ENCODE measurements at places on chromosomes 6 and 20.
A peak's percentile ranks its signal among the peaks of the same experiment; 100 is the strongest.

GRCh38 chr6:38305995-38306681 lies 333.6 kb downstream of the BTBD9 start:
- DNase-seq, result no peak

DNA sequence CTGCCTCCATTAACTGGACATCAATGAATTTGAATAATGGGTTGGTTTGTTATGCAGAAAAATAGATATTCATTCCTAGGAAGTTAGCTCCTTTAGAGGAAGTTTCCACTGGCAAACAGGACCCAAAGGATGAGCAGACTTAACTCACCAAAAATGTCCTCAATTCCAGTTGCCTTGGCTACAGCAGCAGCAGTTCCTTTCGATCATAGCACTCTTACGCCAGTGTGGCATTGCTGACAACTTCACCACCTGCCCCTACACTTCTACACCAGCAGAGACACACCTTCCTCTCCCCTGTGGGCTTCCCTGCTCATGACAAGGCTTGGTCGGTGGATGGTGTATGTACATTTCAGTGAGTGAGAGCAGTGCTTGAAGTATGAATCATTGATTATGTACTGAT lies 532.8 kb downstream of the QKI start:
- no peak for DNase-seq

GRCh38 chr6:105746130-105746505 lies 340.0 kb upstream of the PRDM1 start:
- DNase-seq, result no peak

GRCh38 chr6:80210618-80211017 lies 104.1 kb downstream of the BCKDHB start:
- DNase-seq, result no peak

DNA sequence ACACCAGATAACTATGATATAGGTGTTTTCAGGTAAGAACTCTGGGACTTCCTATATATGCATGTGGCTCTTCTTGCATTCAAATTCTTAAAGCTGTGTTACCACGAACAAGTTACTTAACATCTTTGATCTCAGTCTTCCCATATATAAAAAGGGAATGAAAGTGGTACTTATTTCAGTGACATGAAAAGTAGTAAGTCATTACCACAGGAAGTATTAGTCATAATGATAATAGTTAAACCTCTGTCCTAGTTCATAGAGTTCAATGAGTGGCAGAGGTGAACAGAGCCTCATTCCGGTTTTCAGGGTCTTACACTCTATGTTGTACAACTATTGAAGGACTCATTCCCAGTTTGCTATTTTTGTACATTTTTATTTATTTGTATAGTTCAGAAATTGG lies 237.0 kb downstream of the NKAIN2 start:
- no peak for DNase-seq

DNA sequence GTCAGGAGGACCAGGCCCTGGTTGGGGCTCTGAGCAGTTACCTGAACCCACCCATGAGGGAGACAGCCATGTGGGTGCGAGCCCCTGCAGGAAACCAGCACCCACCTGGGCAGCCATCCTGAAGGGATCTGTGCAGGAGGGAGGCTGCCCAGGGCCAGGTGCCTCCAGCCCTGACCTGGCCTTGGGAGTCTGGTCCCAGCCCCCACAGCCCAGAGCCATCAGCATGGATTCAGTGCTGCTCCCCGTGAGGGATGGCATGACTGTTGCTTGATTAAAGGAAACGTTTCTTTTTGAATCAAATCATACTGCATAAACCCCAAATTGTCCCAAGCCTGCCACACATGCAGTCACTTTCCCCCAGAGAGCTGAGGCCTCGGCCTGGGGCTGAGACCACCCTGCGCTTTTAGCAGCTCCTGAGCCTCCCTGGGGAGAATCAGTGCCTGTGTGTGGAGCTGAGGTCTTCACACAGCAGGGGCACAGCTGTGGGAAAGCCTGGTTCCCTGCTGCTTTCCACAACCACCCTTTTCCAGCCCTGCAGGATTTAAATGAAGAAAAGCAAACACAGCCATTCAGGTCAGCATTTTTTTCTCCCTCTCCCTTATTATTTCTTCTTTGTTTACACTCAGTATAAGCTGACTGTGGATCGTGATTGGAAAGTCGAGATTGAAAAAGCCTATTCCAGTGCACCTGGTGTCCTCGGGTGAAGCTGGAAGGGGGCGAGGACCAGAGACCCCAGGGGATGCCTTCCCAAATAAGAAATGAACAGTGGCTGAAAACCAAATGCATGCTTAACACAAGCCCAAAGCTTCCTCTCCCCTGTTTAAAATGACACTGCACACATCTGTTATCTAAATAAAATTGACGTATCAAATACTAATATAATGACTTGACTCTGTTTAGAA lies 283.9 kb downstream of the SMOC2 start:
- no peak for DNase-seq

DNA sequence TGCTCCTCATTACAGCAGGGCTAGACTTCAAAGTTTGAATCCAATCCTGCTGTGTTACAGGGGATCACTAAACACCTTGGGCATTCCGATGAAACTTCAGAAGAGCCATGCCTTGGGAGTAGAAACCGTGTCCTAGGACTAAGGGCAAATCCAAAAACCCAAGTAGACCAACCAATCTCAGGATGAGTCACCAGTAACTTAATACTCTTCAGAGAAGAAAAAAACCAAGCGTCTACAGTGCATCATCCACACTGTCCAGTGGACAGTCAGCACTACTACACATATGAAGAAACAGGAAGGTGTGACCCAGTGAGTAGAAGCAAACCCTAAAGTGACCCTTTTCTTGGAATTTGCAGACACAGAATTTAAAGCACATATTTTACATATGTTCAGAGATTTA lies 39.5 kb upstream of the VAPB start:
- peak; percentile 68 for DNase-seq

DNA sequence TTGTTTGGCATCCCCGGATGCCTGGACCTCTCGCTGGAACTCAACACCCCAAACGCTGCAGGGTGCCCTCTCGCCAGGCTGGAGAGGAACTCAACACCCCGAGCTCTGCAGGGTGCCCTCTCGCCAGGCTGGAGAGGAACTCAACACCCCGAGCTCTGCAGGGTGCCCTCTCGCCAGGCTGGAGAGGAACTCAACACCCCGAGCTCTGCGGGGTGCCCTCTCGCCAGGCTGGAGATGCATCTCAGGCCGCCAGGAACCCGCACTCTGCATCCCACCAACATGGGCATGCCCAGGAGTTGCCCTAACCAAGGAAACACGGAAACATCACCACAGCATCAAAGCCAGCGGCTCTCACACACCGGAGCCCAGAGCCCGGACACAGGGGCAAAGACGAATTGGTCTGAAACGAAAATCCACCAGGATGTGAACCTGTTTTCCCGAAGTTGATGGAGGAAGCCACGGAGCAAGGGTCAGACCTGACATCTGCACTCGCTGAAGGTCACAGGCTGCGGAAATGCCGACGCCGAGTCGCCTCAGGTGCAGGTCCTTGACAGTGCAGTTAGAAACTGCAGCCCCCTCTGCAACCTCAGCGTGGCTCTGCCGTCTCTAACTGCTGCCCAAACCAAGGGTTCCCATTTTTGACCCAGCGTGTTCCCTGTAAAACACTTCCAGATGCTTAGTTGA lies 37.5 kb downstream of the DLL1 start:
- no peak for DNase-seq

Data from fibroblast of skin of right biceps (primary cell).